Osteocyte (in vitro differentiated cells): ENCODE measurements at places on chromosomes 13 and 19. TPM values are rescaled to one million over a fixed set of nuclear protein-coding genes. Genes with fewer than 3 reads are reported as not detected.

DNA sequence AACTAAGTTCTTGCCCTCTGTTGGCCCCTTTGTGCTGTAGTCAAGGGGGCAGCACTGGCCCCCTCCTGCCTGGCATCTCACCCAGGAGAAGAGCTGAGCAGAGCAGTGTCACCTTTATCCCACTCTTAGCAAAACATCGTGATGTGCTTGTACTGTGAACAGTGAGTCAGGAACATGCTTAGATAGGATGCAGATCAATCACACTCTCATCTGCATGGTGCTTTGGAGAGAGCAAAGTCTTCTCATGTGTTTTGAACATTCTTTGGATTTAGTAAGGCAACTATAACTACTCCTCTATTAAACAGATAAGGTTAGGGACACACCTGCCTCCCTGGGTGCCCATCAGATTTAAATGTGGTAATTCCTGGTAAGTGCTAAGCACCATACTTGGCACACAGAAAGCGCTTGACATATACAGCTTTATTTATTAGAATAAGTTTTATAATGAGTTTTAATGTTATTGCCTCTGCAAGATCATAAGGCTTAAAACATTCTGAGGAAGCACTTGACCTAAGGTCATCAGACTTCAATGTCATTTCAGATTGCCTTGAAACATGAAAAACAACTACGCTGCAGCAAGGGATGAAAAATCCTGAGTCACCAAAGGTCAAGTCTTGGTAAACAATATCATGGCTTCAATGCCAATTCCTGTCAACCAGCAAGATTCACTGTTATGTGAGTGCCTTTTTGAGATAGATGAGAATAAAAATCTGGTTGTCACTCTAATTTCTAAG is 82.4 kb upstream of the IRS2 start:
- no peaks in the 10 kb centered on the region for H3K4me1 ChIP-seq
- H3K27me3 ChIP-seq = peaks cover 10% of the 10 kb centered on the region

GRCh38 chr13:38415233-38415632 is 65.6 kb downstream of the UFM1 start:
- H3K36me3 ChIP-seq = no peaks in the 10 kb centered on the region
- no peak overlapping the region for H3K27ac ChIP-seq
- no peaks in the 10 kb centered on the region for H3K4me1 ChIP-seq
- DNase-seq = no peak
- peaks cover 21% of the 10 kb centered on the region for H3K27me3 ChIP-seq
- H3K4me3 ChIP-seq = no peak overlapping the region

GRCh38 chr13:24035411-24035810 is 125.1 kb upstream of the SPATA13 start:
- peaks cover 13% of the 10 kb centered on the region for H3K4me1 ChIP-seq
- no peak overlapping the region for H3K27ac ChIP-seq
- peaks cover 33% of the 10 kb centered on the region for H3K27me3 ChIP-seq
- H3K4me3 ChIP-seq = no peak overlapping the region

DNA sequence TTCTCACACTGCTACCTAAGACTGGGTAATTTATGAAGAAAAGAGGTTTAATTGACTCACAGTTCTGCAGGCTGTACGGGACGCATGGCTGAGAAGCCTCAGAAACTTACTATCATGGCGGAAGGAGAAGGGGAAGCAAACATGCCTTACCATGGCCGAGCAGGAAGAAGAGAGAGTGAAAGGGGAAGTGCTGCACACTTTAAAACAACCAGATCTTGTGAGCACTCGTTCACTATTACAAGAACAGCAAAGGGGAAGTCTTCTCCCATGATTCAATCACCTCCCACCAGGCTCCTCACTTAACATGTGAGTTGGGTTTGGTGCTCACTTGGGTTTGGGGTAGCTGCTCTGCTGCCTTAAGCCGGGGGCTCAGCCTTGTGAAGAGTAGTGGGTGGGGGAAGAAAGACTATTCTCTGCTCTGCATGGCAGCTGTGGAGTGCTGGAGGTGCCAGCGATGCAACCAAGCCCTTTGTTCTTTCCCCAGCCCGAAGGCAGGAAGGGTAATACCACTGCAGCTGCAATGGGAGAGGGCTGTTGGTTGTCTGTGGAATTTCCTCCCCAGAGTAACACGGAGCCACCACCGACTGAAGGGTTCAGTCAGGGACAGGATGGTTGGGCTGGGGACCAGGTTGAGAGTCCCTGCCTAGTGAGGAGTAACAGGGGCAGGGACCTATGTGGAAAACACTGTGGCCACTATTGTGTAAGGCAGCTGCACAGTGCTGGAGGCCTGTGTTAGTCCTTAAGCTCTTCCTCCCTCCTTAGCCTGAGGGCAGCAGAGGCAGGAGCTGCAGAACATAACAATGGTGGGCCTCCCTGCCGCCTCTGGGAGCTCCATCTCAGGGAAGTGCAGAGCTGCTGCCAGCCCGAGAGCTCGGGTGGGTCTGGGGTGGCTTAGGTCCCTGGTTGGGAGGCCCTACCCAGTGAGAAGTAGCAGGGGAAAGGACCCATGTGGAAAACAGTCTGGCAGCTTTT is 1262.5 kb downstream of the EFNB2 start:
- H3K4me3 ChIP-seq = no peak overlapping the region
- no peak for DNase-seq
- H3K27me3 ChIP-seq = no peaks in the 10 kb centered on the region

DNA sequence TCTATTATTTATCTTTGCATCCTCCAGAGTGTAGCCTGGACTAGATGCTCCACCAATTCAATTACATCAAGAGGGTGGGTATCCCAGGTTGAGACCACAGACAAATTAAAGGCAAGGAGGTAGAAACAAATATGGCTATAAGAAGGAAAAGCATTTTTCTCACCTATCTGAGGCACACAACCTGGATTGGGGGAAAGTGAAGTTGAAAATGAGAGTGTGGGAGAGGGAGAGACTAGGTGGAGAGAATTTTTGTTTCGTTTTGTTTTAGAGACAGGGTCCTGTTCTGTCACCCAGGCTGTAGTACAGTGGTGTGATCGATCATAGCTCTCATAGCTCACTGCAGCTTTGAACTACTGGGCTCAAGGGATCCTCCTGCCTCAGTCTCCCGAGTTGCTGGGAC is 5.8 kb upstream of the PRODH2 start:
- H3K4me1 ChIP-seq = no peaks in the 10 kb centered on the region
- H3K27ac ChIP-seq = no peak overlapping the region
- DNase-seq = no peak
- peaks cover 19% of the 10 kb centered on the region for H3K27me3 ChIP-seq

- H3K27me3 ChIP-seq = peaks cover 56% of the 10 kb centered on the region
- H3K4me3 ChIP-seq = no peak overlapping the region
- H3K4me1 ChIP-seq = no peaks in the 10 kb centered on the region
- DNase-seq = no peak
- no peak overlapping the region for H3K27ac ChIP-seq
- no peaks in the 10 kb centered on the region for H3K36me3 ChIP-seq
These were observed 13.9 kb upstream of the HS6ST3 start for GRCh38 chr13:96075953-96076543.

- no peaks in the 10 kb centered on the region for H3K27me3 ChIP-seq
- DNase-seq = no peak
- H3K27ac ChIP-seq = peak overlapping the region; percentile 76
- H3K36me3 ChIP-seq = peaks cover 1% of the 10 kb centered on the region
- peak overlapping the region; percentile 39 for H3K4me3 ChIP-seq
These were observed 748.8 kb downstream of the LIG4 start for GRCh38 chr13:107466326-107467099.

- no peaks in the 10 kb centered on the region for H3K4me1 ChIP-seq
- DNase-seq = no peak
- no peak overlapping the region for H3K4me3 ChIP-seq
- no peaks in the 10 kb centered on the region for H3K36me3 ChIP-seq
- peaks cover 6% of the 10 kb centered on the region for H3K27me3 ChIP-seq
- H3K27ac ChIP-seq = no peak overlapping the region
These were observed 45.3 kb downstream of the SLC7A9 start for GRCh38 chr19:32824191-32824751.

GRCh38 chr19:35038623-35039512 is 2.7 kb upstream of the HPN start:
- DNase-seq = no peak
- H3K4me3 ChIP-seq = no peak overlapping the region
- H3K36me3 ChIP-seq = peaks cover 7% of the 10 kb centered on the region
- H3K4me1 ChIP-seq = peaks cover 9% of the 10 kb centered on the region
- H3K27me3 ChIP-seq = no peaks in the 10 kb centered on the region

DNA sequence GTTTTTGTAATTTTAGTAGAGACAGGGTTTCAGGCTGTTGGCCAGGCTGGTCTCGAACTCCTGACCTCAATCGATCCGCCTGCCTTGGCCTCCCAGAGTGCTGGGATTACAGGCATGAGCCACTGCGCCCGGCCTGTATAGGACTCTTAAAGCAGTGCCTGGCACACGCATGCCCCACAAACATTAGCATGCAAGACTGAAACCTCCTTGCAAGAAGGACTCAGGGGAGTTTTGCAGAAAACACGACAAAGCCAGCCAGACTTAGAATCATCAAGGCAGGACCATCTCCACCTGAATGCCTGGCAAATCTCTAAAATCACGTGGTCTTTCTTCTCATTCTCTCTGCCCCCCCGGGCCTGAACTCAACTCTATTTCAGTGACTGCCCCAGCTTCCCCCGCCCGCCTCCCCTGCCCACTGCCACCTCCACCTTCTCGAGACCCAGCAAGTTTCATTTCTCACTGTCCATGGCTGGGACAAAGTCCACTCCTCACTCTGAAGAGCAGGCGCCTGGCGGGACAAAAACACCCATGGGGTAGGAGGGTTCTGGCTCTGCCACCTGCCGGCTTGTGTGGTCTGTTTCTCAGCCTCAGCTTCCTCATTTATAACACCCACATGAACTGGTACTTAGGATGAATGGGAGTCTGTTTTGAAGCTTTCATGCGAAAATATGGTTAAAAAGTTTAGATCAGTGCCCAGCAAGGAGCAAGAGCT is 2.4 kb downstream of the TICAM1 start:
- DNase-seq = no peak
- H3K4me1 ChIP-seq = peaks cover 20% of the 10 kb centered on the region
- H3K27me3 ChIP-seq = no peaks in the 10 kb centered on the region
- no peak overlapping the region for H3K4me3 ChIP-seq

DNA sequence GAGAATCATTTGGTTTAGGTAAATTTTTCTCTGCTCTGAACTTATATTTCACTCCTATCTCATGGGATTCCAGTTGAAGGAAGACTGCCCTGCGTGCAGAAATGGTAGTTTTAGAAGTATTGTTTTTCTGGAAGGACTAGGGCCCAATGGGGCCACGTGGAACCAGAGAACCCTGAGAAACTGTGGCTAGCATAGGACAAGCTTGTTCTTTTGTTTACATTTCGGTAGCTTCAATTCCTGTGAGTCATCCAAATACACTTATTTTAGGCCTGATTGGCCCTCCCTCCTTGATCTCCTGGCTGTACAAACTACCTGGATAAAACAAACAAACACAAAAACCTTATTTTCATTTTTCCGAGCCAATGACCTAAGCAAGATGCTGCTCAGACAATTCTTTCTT is 124.0 kb downstream of the ITGBL1 start:
- H3K27ac ChIP-seq = peak overlapping the region; percentile 77
- DNase-seq = no peak
- no peaks in the 10 kb centered on the region for H3K27me3 ChIP-seq
- peak overlapping the region; percentile 20 for H3K4me3 ChIP-seq
- peaks cover 89% of the 10 kb centered on the region for H3K4me1 ChIP-seq

DNA sequence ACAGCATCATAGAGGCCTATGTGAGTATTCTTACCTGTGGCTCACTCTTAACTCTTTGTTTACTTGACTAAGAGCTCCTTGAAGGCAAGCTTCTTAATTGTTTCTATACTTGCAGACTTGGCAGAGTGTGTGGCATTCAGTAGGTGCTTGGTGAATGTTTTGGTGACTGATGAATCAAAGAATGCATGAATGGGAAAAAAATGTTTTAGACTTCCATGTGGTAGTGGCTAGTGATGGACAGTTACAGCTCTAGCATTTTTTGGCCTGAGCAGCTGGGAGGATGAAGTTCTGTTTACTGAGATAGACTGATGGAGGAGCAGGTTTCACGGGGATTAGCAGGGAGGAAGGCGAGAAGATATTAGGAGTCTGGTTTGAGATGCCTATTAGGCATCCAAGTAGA is 13.6 kb downstream of the HAS1 start:
- H3K36me3 ChIP-seq = peaks cover 21% of the 10 kb centered on the region
- peaks cover 11% of the 10 kb centered on the region for H3K4me1 ChIP-seq
- no peak for DNase-seq
- no peak overlapping the region for H3K27ac ChIP-seq

DNA sequence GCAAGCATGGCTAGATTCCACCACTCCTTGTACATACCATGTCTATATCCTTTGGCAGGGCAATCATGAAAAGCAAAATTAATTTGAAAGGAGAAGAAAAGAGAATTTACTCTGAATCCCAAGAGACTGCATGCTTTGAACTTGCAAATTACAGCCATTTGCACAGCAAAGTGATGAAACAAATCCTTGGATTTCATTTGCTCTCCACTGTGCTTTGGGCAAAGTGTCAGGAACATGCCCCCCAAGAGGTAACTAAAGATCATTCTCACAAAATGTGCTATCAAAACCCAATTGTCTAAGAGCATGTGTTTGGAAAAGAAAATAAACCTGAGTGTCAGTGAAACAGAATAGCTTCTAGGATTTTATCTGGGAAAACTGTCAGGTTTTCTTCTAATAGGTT is 298.5 kb downstream of the GPC6 start:
- H3K36me3 ChIP-seq = no peaks in the 10 kb centered on the region
- peaks cover 7% of the 10 kb centered on the region for H3K4me1 ChIP-seq
- no peaks in the 10 kb centered on the region for H3K27me3 ChIP-seq
- no peak overlapping the region for H3K27ac ChIP-seq

GRCh38 chr13:113968463-113969310 is 5.2 kb downstream of the C13orf46 start:
- H3K4me3 ChIP-seq = no peak overlapping the region
- H3K27me3 ChIP-seq = no peaks in the 10 kb centered on the region
- peaks cover 13% of the 10 kb centered on the region for H3K36me3 ChIP-seq
- no peak for DNase-seq
- H3K27ac ChIP-seq = no peak overlapping the region

GRCh38 chr13:77377016-77377415 is 50.1 kb upstream of the MYCBP2 start:
- no peak overlapping the region for H3K4me3 ChIP-seq
- DNase-seq = no peak
- no peak overlapping the region for H3K27ac ChIP-seq
- H3K27me3 ChIP-seq = no peaks in the 10 kb centered on the region
- no peaks in the 10 kb centered on the region for H3K4me1 ChIP-seq

Gene ZNF93
- total RNA-seq = 4.7 and 5.6 TPM in 2 replicates

Gene RASAL3
- not detected in 2 replicates for total RNA-seq

Gene LGALS4
- total RNA-seq = 0.31 TPM in 1 of 2 replicates, not detected in the other

Gene SMIM17
- total RNA-seq = 0.32 and 0.57 TPM in 2 replicates

Gene FPR1
- not detected in 2 replicates for total RNA-seq
